ENCODE measurements at places on chromosomes 5 and 9.

DNA sequence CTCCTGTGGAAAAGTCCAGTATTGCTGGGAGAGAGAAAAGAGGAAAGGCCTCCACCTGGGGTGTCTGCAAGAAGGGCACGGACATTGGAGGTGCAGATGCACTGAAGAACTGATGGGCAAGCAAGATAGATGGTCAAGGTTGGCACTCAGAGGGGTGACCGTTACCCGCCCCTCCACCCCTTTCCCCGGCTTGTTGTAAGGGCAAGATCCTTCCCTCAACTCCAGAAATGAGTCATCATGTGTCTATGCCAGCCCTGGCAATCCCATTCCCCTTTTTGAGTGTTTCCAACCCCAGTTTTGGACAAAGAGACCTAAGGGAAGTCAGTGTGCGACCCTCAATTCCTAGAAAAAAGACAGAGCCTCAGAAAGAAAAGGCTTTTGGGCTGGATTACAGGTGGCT lies 34.9 kb upstream of the ATP6V1G1 start:
- DNase-seq = no peak

DNA sequence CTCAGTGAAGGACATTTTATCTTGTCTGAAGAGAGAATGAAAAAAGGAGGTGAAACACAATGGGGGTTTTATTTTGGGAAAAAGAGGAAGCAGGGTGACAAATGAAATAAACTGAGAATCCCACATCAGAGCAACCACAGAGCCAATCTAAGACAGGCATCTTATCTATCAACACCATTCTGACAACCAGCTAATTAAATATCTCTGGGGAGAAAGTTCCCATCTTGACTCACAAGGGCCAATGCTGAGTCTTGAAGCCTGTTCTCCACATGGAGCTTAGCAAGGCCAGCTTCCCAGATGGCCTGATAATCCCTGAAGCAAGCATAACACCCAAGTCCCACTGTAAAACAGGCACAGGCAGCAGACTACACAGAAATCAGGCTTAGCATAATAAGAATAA lies 30.4 kb downstream of the DPYSL3 start:
- no peak for DNase-seq

- no peak for DNase-seq
Observed at GRCh38 chr9:112032743-112033142, 136.1 kb downstream of the UGCG start.

DNA sequence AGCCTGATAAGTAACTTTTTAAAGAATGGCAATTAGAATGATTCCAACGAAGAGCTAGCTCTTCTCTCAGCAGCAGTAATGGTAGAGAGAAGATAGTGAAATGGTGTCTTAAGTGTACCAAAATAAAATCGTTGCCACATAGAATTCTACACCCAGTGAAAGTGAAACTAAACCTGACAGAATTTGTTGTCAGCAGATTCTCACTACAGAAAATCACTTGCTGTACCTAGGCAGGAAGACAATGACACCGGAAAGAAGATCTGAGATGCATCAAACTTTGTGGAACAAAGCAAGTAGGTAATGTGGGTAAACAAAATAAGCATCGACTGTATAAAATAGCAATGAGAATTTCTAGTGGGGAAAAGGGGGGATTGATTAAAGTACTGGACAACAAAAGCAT lies 20.7 kb upstream of the EBF1 start:
- DNase-seq = no peak

GRCh38 chr9:134218230-134218629 lies 53.9 kb upstream of the RNU6ATAC start:
- DNase-seq = no peak

DNA sequence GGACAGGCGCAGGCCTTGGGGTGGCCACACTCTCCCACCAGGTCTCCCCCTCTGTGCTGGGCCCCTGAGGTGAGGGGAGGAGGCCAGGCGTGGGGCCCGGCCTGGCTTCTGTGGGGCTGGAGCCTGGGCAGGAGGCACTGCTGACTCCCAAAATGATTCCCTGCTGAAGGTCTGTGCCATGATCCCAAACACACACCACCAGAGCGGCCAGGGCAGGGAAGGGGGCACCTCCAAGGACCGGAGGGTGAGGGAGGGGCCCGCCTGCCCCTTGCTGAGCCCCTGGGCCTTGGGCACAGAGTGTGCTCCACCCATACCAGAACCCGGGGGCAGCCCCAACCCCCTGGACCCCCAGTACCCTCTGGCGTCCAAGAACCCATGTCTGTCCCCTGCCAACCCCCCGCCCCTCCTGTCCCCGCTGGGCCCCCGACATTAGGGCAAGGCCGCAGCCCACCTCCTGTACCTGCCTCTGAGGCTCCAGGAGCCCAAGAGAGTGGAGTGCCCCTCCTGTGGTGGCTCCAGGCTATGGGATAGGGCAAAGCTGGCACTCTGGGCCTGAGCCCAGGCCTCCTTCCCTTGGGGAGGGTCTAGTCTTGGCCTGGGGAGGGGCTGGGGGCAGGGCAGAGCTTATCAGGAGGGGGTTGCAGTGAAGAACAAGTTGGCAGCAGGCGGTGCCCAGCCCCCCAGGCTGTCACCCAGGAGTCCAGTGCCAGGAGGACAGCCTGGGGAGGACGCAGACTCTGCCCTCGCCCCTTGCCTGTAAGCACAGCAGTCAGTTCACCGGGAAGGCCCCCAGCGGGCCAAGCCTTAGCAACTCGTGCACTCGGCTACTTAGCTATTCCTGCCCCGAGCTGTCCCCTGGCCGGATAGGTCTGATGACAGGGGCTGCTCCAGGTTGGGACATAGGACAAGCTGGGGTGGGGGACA lies 2.6 kb upstream of the EGFL7 start:
- DNase-seq = no peak

DNA sequence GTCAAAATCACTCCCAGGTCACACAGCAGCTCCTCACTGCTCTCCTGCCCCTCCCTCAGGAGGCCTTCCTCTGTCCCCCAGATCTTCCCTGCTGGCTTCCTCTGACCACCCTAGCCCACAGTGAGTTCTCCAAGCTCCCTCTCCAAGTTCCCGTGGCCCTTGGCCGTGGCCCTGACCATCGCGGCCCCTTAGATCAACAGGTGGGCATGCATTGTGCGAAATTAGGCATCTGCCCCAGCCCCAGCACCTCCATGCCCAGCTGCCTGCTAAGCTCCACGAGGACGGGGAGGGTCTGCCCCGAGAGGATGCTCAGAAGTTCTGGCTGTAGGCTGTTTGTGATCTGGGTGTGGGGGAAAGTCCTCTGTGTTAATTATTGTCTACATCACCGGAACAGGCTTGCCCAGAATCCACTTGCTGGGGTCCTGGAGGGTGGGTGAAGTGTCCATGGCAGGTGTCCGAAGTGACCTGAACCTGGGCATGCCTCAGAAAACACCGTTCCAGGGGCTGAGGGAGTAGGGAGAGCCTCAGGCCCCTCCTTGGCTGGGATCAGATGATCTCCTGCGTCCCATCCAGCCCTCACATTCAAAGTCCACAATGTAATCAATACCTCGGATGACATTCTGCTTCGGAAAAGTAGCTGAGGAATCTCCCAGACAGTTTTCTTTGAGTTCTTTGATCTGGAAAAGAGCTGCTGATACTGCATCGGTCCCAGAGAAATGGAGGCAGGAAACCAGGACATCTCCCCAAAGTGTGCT lies 194.8 kb downstream of the PAX5 start:
- DNase-seq = no peak

GRCh38 chr5:169142264-169142970 lies 158.5 kb downstream of the SLIT3 start:
- no peak for DNase-seq

DNA sequence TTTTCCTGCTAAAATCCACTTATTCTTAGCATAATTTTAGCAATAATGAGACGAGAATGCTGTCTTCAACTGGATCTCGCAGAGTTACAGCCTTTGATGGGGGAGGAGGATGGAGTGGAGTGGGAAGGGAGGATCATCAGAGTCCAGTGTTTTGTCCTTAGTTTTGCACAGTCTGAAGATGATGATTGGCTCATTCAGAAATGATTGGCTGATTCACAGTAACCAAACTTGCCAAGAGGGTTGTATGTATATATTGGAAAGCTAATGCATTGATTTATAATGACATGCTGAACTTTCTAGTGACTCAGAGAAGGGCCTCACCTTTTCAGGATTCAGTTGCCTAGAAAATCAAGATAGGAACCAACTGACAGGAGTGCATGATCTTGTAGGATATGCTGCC lies 448.0 kb downstream of the CCDC171 start:
- no peak for DNase-seq

GRCh38 chr5:161042443-161042842 lies 190.4 kb upstream of the ATP10B start:
- no peak for DNase-seq

GRCh38 chr9:78989031-78989658 lies 582.6 kb upstream of the TLE4 start:
- no peak for DNase-seq

DNA sequence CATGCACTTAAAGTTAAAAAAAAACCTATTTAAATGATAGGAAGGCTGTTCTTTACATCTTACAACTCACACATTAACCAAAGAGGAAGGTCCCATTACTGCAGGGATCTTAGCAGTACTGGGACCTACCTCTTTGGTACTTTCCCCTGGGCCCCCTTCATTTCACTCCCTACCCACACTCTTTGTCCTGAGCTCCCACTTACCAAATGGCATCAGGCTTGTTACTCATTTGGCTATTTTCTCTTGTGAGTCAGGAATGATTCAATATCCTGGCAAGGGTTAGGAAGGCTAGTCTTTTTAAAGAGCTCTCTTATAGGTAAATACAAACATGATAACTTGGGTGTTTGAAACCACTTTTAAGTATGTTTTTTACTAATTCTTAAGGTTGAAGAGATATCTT lies 117.4 kb upstream of the ELL2 start:
- no peak for DNase-seq

DNA sequence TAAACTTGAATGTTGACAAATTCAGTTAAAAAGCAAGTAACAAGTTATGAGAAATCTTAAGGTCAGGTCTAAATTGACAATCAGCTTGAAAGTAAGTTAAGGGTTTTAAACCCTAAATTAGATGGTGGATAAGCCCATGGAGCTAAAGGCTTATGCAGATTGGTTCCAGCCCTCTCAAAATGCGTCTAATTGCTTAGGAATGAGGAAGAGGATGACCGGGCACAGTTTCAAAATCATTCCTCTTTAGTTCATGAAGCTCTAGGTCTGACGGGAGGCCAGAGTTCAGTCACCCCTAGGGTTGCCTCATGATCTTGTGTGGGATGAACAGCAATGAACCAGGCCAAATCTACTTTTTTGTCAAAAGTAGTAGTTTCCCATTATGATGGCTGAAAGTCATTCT lies 75.4 kb downstream of the SLC38A9 start:
- DNase-seq = no peak

GRCh38 chr9:98801561-98801960 lies 5.2 kb upstream of the ANKS6 start:
- DNase-seq = no peak

GRCh38 chr5:96657068-96657467 lies 5.1 kb upstream of the CAST start:
- DNase-seq = no peak

- DNase-seq = no peak
Observed at GRCh38 chr9:94952565-94953373, 226.3 kb downstream of the AOPEP start.

DNA sequence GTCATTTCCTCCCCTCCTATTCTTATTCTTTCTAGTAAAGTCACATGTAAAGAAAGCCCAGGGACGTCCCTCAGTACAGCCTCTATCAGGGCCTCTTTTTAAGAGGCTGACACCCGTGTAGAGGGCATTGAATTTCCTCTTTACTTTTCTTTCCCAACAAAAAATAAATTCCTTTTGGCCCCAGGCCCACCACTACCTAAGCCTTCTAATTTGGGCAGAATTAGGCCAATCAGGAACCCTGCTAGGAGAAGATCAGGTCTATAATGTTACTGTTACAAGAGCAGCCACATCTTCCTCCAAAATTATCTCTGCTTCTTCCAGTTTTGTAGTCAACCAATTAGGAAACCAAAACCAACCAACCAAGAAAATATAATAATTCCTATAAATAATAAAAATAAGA lies 189.6 kb upstream of the NREP start:
- DNase-seq = no peak

DNA sequence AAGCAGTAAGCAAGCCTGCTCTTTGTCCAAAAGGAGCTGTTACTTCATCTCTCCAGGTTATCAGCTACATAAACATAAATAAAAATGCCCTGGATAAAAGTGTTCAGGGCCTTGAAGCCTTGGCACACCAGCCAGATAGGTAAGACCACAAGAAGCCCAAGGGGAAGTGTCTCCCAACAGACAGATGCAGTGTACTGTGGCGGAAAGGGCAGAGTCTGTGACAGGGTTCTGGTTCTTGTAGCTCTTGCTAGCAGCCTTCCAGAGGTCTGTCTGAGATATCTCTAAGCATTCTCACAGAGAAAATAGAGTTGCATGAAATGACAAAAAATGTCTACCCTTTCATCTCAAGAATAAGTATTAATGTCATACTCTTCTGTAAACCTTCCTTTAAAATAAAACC lies 30.1 kb downstream of the ISOC1 start:
- no peak for DNase-seq

DNA sequence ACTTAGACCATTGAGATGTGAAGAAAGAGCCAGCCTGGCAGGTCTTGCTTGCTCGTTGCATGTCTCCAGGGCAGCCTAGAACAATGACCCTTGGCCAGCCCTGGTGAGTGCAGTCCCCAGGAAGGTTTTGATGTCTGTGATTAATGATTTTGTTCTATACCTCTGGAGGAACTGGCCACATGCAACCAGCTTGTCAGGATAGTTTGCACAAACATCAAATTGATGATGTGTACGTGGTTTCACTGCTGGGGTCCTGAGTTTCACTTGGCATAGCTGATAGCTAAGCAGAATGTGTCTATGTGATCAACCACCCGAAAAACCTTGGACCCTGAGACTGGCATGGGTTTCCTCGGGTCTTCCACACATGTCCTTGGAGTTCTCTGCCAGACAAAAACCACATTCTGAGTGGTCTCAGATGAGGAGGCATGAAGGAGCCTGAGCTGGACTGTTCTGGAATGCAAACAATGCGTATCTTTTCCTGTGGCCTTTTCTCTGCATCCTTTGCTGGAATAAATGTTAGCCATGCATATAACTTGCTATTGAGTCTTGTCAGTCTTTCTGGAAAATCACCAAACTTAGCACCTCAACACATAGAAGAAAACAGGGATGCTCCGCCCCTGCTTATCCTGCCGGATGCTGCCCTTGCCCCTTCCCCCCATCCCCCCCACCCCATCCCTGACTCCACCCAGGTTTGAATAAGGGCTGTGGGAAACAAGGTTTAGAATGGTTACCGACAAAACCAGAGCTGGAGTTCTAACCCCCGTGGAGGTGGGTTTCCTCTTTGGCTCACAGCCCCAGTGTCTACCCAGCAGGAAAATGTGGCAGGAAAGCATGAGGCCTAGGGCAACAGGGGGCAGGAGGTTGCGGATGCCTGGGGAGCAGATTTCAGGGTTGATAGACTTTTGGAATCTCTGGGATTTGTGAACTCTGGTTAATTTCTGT lies 50.1 kb upstream of the ANKRD33B start:
- DNase-seq = no peak

DNA sequence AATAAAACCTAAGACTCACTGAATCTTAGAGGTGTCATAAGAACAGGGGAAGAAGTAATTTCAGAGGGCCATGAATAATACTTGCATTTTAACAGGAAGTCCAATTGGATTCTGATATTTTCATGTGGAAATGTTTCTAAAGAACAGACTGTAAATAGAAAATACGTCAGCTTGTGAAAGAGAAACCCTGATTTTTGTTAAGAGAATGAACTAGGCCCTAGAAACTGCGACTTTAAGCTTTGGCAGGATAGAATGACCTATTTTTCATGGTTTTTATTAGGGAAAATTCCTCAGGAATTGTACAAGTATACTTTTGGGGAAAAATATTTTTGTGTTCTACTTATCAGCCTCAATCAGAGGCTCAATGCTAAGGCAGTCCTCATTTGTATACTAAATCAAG lies 215.5 kb upstream of the ACTBL2 start:
- DNase-seq = no peak
